ENCODE measurements at places on chromosomes 13 and 19.

DNA sequence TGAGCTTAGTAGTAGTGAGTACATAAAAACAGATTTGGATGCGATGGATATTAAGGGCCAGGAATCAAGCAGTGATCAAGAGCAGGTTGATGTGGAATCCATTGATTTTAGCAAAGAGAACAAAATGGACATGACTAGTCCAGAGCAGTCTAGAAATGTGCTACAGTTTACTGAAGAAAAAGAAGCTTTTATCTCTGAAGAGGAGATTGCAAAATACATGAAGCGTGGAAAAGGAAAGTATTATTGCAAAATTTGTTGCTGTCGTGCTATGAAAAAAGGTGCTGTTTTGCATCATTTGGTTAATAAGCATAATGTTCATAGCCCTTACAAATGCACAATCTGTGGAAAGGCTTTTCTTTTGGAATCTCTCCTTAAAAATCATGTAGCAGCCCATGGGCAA is 11.4 kb downstream of the CHAMP1 start:
- no peak for DNase-seq

DNA sequence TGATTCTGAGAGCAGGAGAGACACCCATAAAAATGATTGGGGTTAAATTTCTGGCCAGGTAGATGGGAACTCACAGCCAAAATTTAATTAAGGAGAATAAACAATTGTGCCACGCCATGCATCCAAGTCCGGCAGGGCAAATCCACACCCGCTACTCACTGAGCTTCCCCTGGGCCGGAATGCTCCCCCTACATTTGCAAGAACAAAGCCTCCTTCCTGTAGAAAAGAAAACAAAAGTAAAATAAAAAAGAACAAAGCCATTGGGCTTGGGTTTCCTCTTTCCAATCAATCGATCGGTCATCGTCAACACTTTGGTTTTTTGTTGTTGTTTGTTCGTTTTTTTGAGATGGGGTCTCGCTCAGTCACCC is 30.2 kb upstream of the TFDP1 start:
- DNase-seq = no peak

DNA sequence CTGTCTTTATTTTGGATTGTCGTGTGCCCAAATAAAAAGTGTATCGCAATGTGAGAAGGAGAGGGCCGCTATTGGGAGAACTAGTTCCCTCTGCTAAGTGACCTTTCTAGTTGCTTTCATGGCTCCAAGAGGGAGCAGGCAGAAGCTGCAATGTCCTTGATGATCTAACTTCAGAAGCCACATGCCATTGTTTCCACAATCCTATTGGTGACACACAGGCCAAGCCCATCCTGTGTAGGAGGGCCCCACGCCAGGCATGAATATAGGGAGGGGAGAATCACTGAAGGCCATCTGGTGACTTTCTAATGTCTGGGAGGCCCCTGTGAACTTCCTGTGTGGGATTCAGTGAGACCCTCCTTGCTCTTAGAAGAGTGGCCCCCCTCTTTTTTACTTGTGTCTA is 47.8 kb upstream of the KPNA3 start:
- peak; percentile 24 for DNase-seq

DNA sequence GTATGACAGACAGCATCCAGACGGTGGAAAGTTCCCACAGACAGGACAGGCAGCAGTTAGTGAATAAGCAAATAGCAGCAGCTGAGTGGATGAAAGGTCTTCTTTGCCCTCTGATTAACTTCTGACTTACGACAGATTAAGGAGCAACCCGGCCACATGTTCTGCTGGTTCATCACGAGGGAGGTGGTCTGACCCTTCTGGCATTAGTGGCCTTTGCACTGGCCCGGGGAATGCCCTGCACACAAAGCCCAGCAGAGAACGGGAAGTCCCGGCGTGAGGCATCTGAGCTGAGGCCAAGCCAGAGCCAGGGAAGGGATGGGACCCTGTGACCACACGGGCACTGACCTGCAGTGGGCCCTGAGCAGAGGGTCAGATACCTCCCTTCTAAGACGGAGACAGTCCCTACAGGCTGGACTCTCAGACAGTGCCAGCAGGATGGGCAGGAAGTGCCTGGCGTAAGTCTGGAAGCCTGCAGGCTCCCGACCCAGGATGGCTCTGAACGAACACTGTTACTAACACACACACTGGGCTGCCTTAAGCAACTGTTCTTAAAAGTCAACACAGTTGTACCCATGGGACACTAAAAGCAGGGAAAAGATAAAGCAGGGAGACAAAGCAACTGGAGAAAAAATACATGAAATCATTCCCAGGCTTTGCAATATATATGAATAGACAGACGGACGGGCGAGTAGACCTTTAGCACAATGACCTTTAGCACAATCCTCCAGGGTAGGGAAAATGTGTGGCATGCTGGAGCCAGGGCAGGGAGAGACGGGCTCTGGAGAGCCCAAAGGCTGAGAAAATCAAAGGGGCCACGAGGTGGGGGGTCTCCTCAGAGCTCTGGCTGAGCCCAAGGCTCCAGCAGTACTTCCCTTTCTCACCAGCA is 6.3 kb downstream of the C19orf12 start:
- no peak for DNase-seq

- DNase-seq = no peak
Measured at GRCh38 chr19:5977222-5977784, 637 bp downstream of the RANBP3 start.

GRCh38 chr13:30751183-30751933 is 16.0 kb downstream of the ALOX5AP start:
- DNase-seq = no peak

- peak; percentile 23 for DNase-seq
Measured at GRCh38 chr13:25980255-25980654, 71.6 kb downstream of the SHISA2 start.

DNA sequence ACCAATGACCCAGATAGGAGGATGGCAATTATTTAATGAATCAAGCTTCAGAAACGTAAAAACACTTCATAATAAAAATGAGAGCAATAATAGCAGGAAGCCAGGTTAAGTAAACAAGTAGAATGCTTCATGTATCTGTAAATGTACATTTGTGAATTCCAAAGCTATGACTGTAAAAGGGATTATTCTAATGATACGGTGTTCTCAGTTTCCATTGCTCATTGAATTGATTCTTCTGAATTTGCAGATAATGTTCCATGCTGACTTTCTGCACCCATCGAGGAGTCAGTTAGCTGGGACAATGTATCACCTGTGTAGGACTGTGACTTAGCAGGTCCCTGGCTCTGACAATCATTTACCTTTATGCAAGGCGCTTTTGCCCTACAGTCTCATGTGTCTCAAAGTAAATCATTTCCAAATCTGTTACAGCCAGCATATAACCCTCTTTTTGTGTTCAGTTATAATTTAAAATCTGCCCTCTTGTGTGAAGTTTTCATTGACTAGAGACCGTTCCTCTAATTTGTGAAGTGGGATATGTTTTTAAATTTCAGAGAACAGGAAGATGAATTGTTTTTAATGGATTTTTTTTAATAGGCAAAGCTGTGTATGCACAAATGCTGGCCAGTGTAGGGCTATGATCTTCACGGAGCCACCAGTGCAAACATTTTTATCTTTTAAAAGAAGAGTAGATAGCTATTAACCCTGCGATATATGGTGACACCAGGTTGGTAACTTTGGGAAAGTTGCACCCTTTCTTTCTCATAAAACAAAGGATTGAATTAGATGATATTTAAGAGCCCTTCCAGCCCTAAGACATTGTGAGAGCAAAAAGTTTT is 267.1 kb downstream of the KLF5 start:
- DNase-seq = no peak

- no peak for DNase-seq
Measured at GRCh38 chr19:3494051-3494450, 6.4 kb downstream of the DOHH start.

DNA sequence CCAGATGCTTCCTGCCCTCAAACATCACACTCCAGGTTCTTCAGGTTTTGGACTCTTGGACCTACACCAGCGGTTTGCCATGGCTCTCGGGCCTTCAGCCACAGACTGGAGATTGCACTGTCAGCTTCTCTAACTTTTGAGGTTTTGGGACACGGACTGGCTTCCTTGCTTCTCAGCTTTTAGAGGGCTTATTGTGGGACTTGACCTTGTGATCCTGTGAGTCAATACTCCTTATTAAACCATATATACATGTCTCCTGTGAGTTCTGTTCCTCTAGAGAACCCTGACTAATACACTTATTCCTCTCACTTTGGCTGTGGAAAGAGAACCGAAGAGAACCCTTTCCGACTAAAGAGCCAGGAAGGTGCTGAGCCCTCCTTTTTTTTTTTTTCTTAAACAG is 53.6 kb downstream of the LMO7 start:
- DNase-seq = no peak

- no peak for DNase-seq
Measured at GRCh38 chr19:51478381-51479234, at the start of gene CEACAM18. CEACAM18 (plus strand) TSS chr19:51478539.

- no peak for DNase-seq
Measured at GRCh38 chr19:46411925-46412649, 1.3 kb downstream of the CCDC8 start.

DNA sequence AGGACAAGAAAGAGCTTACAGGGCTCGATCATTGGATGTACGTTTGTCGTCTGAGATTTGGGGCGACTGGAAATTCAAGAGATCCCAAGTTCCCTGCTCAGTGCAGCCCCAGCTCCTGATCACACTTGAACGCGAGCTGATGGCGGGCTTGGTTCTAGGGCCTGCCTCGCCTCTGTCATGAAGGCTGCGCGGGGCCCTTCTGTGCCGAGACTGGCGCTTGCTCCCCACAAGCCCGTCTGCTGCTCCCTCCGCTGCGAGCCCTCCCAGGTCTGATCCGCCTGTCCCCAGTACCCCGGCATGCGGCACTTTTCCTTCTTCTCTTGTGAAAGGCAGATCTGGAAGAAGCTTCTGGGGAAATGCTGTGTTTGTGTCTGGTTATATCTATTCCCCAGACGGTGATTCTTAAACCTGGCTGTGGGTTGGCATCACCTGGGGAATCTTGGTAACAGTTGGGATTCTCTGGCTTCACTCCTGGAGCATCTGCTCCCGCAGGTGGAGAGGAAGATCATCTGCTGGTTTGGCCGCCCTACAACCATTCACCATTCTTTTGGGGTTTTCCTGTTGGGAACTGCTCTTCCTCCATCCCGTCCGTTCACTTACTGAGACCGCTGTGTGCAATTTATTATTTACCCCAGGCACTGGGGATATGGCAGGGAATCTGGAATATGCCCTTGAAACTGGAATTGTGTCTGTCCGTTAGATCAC is 43.6 kb downstream of the SIPA1L3 start:
- no peak for DNase-seq

DNA sequence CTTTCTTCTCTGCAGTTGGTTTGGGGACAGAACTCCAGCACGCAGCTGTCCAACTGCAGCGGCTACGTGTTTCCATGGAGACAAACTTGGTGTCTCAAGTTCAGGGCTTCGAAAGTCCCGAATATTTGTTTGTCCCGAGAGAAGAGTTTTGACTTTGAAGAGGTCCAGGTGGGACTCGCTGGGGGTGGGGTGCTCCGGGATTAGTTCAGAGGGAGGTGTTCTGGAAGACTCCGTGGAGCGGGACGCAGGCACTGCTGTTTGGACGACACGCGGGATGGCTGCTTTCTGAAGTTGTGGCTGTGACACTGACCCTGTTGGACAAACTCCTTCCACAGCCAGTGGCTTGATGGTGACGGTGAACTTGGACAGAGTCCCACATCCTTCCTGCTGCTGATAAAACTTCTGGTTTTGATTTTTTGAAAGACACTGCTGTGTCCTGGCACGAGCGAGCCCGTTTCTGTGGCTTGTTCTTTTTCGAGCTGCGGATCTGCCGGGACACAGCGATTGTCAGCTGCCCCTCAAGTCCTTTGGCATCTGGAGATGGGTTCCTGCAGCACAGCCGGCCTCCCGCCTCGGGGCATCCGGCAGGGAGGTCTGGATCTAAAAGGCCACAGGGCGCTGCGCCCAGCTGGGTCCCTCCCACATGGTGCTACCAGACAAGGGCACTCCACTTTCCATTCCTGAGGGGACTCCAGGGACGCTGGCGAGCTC is 15.9 kb upstream of the RANBP3 start:
- DNase-seq = peak; percentile 30

DNA sequence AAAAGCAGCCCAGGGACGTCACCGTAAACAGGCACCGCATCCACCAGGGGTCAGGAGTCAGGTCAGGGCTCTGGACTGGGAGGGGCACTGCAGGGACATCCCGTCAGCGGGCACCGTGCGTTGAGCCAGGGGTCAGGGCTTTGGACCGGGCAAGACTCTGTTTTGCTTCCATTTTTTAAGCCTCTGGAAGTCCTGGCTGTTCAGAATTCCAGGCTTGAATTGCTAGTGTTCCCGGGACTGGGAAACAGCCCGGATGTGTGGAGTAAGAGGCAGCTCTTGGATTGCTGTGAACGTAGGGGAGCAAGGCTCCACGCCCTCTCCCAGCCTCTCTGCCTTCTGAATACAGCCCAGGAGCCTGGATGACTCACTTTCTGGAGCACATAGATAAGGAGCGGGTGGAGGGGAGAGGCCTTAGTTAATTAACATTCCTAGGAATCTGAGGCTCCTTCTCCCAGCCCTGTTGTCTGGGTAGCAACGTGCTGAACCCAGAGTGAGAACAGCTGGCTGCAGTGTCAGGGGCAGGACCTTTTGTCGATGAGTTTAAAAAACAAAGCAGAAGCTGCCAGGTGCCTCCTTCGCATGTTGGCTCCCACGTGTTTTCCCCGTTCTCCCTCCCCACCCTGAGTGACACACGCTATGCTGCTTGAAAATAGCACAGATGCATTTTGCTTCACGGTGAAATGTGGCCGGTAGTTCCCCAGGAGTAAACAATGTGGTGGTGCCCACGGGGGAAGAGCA is 21.9 kb downstream of the ATP11A start:
- DNase-seq = peak; percentile 94

DNA sequence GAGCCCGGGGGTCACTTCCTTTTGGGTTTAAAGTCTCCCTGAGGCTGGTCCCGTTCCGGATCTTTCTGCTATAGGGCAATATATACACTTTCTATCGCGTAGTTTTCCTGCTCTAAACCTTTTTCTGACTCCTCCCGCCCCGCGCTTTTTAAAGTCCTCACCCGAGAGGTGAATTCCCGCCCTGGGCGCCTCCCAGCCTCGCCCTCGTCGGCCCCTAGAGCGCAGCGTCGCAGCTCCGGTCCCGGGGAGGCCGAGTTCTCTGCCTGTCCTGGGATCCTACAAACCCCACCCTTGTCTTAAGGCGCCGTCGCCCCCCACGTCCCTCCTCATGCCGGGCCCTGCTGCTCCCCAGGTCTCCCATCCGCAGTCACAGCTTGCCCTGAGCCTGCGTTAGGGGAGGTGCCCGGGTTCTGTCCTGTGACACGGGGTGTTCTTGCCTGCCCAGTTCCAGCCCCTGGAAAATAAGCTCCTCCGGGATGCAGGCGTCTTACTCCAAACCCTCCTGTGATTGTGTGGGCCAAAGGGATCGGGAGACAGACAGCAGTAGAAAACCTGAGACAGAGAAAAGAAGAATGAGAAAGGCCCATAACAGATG is 491 bp downstream of the ZNF525 start:
- peak; percentile 26 for DNase-seq

DNA sequence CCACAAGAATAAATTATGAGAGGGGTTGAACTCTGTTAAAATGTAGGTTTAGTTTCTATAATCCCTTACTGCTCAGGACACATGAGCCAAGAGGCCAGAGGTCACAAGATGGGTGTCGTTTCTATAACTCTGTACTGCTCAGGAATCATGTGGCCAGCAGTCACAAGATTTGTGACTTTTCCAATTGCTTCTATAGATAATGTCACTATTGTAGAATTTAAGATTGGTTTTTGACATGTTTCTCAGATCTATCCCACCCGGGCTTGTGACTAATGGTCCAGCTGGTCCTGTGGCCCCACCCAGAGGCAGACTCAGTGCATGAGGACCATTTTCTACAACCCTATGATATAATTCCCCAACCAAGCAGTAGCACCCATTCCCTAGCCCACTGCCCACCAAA is 662.0 kb upstream of the KLF12 start:
- DNase-seq = no peak
